ENCODE measurements at places on chromosomes 6 and 20. TPM values are rescaled to one million over a fixed set of nuclear protein-coding genes. Genes with fewer than 3 reads are reported as not detected.

CPNE5 gene
- 0.09 TPM for polyA plus RNA-seq

- peaks cover 45% of the 10 kb centered on the region for H3K4me1 ChIP-seq
- H3K4me3 ChIP-seq: no peak overlapping the region
- H3K27me3 ChIP-seq: no peaks in the 10 kb centered on the region
Observed at GRCh38 chr6:52303178-52303577, 18.6 kb upstream of the MCM3 start.

DNA sequence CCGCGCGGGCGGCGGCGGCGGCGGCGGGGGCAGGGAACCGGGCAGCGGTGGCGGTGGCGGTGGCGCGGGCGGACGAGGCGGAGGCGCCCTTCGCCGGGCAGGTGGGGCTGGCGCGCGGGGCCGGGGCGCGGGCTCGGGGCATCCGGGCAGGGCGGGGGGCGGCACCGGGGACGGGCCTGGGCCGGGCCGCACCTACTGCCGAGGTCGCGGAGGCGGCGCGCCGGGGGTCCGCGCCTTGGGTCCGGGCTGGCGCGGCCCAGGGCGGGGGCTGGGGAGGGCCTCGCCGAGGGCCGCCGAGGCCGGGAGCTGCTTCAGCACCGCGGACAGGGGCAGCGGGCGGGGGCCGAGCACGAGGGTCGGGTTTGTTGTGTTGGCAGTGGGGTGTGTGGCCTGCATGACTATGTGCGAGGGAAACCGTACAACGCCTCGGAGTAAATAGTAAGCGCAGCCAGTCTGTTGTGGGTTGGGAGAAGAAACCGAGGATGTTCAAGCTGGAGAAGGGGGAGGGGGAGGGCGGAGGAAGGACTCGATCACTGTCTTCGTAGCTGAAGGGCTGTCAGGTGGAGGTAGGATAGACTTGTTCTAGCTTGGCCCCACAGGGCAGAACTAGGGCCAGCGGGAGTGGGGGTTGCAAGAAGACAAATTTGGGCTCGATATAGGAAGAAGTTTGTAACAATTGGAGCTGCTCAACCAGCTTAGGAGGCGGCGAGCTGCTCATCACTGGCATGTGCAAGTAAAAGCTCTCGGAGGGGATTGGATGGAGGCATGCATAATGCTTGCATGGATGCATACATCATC lies 593 bp downstream of the MMP24 start:
- no peaks in the 10 kb centered on the region for H3K4me1 ChIP-seq
- no peak overlapping the region for H3K27ac ChIP-seq
- no peaks in the 10 kb centered on the region for H3K36me3 ChIP-seq
- no peak overlapping the region for H3K4me3 ChIP-seq
- DNase-seq: peak; percentile 69

DNA sequence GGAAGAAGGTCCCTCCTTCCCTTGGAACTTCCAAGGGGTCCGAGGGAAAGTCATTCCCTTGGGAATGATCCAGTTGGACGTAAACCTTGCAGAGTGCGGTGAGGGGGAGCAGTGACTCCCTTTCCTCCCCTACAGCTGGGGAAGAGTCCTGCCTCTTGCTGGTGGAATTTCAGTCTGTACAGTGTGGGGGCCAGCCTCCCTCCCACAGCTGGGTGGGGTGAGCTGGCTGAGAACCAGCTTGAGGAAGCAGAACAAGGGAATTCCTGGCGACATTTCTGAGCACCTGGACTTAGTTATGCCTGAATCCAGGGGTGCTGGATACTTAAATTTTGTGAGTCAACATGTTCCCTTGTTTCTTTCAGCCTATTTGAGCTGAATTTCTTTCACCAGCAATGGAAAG lies 152.0 kb downstream of the ANKRD60 start:
- no peaks in the 10 kb centered on the region for H3K36me3 ChIP-seq
- H3K4me1 ChIP-seq: no peaks in the 10 kb centered on the region
- DNase-seq: no peak

IL17F gene
- not detected for polyA plus RNA-seq

- peak overlapping the region; percentile 90 for H3K4me3 ChIP-seq
- H3K4me1 ChIP-seq: peaks cover 23% of the 10 kb centered on the region
- no peaks in the 10 kb centered on the region for H3K27me3 ChIP-seq
- peak; percentile 71 for DNase-seq
- H3K27ac ChIP-seq: peak overlapping the region; percentile 80
- H3K36me3 ChIP-seq: no peaks in the 10 kb centered on the region
Observed at GRCh38 chr6:132813173-132813856, 1.1 kb upstream of the RPS12 start.

C20orf204 gene
- not detected for polyA plus RNA-seq

SNAP25 gene
- polyA plus RNA-seq: not detected

GRCh38 chr6:149140137-149140909 lies 177.2 kb upstream of the TAB2 start:
- peak; percentile 7 for DNase-seq
- peak overlapping the region; percentile 88 for H3K27ac ChIP-seq
- peak overlapping the region; percentile 14 for H3K4me3 ChIP-seq
- H3K4me1 ChIP-seq: peaks cover 27% of the 10 kb centered on the region
- H3K27me3 ChIP-seq: no peaks in the 10 kb centered on the region
- H3K36me3 ChIP-seq: no peaks in the 10 kb centered on the region

TREML1 gene
- polyA plus RNA-seq: not detected

GRCh38 chr6:35611240-35611639 lies 77.5 kb downstream of the FKBP5 start:
- H3K27me3 ChIP-seq: no peaks in the 10 kb centered on the region
- H3K27ac ChIP-seq: peak overlapping the region; percentile 49
- DNase-seq: peak; percentile 46
- H3K36me3 ChIP-seq: peaks cover 8% of the 10 kb centered on the region

GRCh38 chr6:884570-884969 lies 191.6 kb upstream of the EXOC2 start:
- H3K36me3 ChIP-seq: no peaks in the 10 kb centered on the region
- H3K27ac ChIP-seq: no peak overlapping the region
- DNase-seq: no peak
- no peak overlapping the region for H3K4me3 ChIP-seq

LTB gene
- 1,970 TPM for polyA plus RNA-seq

DNA sequence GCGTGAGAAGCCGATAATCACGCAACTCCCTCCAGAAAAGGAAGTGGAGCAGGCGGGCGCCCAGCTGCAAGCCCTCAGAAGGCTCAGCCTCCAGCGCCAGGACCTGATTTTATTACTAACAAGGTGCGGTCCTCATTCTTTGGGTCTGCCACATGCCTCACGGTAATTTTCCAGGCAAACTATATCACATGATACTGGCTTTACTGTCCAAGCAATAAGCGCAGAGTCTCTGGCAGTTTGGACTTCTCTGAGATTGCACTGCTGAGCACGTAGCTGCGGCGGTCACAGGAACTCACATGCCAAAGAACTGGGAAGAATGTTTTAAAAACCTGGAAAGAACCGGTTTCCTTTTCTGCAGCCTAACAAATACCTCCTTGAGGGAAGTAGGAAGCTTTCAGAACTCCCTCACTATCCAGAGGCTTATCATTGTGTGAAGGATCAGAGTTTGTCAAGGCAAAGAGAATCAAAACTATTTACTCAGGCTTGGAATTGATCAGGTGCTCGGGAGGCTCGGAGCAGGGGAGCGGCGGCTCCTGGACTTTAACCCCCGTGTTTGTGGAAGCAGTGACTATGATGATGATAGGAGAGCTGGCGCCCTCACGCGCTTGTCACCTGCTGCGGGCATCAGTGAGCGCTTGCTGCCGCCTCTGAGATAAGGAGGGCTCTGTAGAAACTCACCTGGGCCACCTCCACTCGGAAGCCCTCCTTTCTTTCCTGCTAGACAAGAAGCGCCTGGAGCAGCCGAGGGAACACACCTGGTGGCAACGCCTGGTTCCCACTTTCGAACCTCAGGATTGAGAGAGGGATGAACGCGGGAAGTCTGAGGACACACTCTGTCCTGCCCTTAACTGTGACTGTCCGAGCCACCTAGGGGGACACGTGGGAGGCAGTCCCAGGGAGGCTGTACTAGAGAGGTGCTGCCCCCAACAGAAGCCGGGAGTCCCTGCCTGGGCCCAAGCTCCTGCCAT lies 27.2 kb upstream of the SYNJ2 start:
- H3K27me3 ChIP-seq: no peaks in the 10 kb centered on the region
- H3K4me3 ChIP-seq: no peak overlapping the region
- H3K27ac ChIP-seq: no peak overlapping the region
- H3K36me3 ChIP-seq: no peaks in the 10 kb centered on the region
- H3K4me1 ChIP-seq: no peaks in the 10 kb centered on the region

- no peak for DNase-seq
- H3K4me3 ChIP-seq: no peak overlapping the region
- H3K4me1 ChIP-seq: no peaks in the 10 kb centered on the region
- H3K27me3 ChIP-seq: no peaks in the 10 kb centered on the region
- no peak overlapping the region for H3K27ac ChIP-seq
Observed at GRCh38 chr20:15917283-15917682, 656.0 kb downstream of the KIF16B start.

SKIC2 gene
- polyA plus RNA-seq: 23.5 TPM

CDH26 gene
- polyA plus RNA-seq: not detected

DNA sequence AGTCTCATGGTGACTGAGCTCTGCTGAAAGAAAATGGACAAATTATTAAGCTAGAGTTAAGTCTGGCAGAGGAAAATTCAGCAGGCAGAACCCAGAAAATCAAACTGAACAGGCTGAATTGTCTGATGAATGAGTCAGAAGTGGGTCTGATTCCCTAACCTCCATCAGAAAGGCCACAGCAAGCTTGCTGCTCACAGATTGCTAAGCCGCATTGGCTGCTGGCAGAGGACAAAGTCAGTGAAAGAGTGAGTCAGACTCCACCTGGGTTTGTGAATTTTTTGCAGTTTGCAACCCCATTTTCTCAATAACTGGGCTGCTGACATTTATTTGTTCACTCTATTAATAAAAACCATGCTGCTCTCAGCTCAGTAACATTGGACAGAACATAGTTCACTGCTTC lies 191.3 kb downstream of the EPM2A start:
- H3K36me3 ChIP-seq: no peaks in the 10 kb centered on the region
- H3K4me3 ChIP-seq: no peak overlapping the region
- no peaks in the 10 kb centered on the region for H3K4me1 ChIP-seq
- H3K27ac ChIP-seq: no peak overlapping the region
- no peaks in the 10 kb centered on the region for H3K27me3 ChIP-seq
- DNase-seq: no peak

CD40 gene
- polyA plus RNA-seq: 4.0 TPM

GRCh38 chr6:104281370-104281769 lies 578.3 kb downstream of the HACE1 start:
- H3K36me3 ChIP-seq: no peaks in the 10 kb centered on the region
- no peaks in the 10 kb centered on the region for H3K27me3 ChIP-seq
- no peak for DNase-seq

GRCh38 chr6:169171951-169172350 lies 81.7 kb downstream of the THBS2 start:
- no peaks in the 10 kb centered on the region for H3K36me3 ChIP-seq
- H3K27me3 ChIP-seq: no peaks in the 10 kb centered on the region
- no peak overlapping the region for H3K4me3 ChIP-seq
- H3K27ac ChIP-seq: no peak overlapping the region
- no peaks in the 10 kb centered on the region for H3K4me1 ChIP-seq

DNA sequence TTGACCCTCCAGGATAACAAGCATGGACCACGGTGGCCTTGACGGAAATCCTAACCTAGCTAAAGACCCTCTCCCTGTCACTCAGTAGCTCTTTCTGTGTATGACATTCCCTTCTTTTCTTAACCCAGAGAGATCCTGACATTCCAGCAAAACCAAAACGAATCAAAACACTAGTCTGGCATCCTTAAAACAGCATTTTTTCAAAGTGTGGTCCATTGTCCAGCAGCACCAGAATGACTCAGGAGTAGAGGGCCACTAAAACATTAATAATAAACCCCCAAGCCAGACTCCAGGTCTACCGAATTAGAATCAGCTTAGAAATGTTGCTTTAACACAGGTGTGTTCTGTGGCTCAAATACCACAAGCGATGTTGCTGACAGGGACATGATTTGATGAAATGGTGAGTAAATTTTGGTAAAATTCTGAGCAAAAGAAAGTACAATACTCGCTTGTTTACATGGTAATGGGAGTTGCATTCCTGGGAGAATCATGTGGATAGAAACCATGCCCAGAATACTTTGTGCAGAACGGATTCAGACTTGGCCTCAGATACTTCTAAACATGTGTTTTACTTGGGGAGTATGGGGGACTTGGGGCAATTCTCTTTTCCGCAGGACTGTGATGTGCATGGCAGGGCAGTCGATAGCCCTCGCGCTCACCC lies 174.2 kb upstream of the KCNG1 start:
- no peaks in the 10 kb centered on the region for H3K36me3 ChIP-seq
- no peak for DNase-seq
- H3K4me1 ChIP-seq: no peaks in the 10 kb centered on the region

RNF144B gene
- polyA plus RNA-seq: 1.8 TPM

GRCh38 chr6:148359228-148359627 lies 16.6 kb downstream of the SASH1 start:
- no peaks in the 10 kb centered on the region for H3K4me1 ChIP-seq
- H3K27me3 ChIP-seq: no peaks in the 10 kb centered on the region
- H3K4me3 ChIP-seq: no peak overlapping the region
- no peaks in the 10 kb centered on the region for H3K36me3 ChIP-seq

- H3K27ac ChIP-seq: no peak overlapping the region
- H3K4me3 ChIP-seq: no peak overlapping the region
Observed at GRCh38 chr20:52461582-52461981, 270.0 kb upstream of the ZFP64 start.

DNA sequence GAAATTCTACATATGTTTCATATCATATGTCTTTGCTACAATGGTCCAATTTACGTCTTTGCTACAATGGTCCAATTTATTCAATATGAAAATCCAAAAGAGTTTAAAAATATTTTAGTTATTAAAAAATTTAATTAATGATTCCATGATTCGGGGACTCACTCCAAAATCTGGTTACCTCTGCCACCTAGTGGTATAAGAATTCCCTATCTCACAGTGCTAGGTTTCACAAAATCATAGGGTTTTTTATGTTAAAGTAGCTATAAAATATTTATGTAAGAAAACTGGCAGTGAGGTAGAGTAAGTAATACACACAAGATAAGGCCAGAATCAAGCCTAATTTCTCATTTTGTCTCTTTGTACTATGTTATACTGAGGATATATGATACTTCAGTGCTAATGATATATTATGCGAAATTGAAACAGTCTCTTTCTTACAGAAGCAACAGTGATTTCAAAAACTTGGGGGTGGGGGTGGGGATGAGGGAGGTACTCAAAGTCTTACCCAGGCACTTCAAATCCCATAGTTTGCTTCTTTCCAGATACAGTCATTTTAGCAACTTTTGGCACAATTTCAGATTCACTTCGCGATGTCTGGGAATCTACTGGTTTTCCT lies 52.3 kb downstream of the HBS1L start:
- H3K4me3 ChIP-seq: no peak overlapping the region
- H3K4me1 ChIP-seq: no peaks in the 10 kb centered on the region
- H3K27me3 ChIP-seq: no peaks in the 10 kb centered on the region
- no peak for DNase-seq
- H3K36me3 ChIP-seq: peaks cover under 1% of the 10 kb centered on the region
- H3K27ac ChIP-seq: no peak overlapping the region

- H3K36me3 ChIP-seq: no peaks in the 10 kb centered on the region
- no peak overlapping the region for H3K27ac ChIP-seq
- H3K4me3 ChIP-seq: no peak overlapping the region
- no peaks in the 10 kb centered on the region for H3K27me3 ChIP-seq
- no peak for DNase-seq
Observed at GRCh38 chr20:19588732-19589131, 169.3 kb upstream of the RIN2 start.

GRCh38 chr6:127570739-127571389 lies 6.1 kb upstream of the C6orf58 start:
- no peak overlapping the region for H3K27ac ChIP-seq
- no peak overlapping the region for H3K4me3 ChIP-seq
- H3K4me1 ChIP-seq: no peaks in the 10 kb centered on the region
- no peaks in the 10 kb centered on the region for H3K36me3 ChIP-seq

Data from naive thymus-derived CD4-positive, alpha-beta T cell (primary cell).